ENCODE measurements at places on chromosomes 1 and 21. TPM values are rescaled to one million over a fixed set of nuclear protein-coding genes. Genes with fewer than 3 reads are reported as not detected.

Gene OVAAL
- polyA plus RNA-seq = not detected

Gene RGS4
- polyA plus RNA-seq = 0.08 TPM

Gene NBPF4
- not detected for polyA plus RNA-seq

Gene SPRR2F
- polyA plus RNA-seq = 0.50 TPM

Gene OR2L2
- not detected for polyA plus RNA-seq

Gene MMEL1
- polyA plus RNA-seq = 1.7 TPM

Gene ZNF684
- 2.6 TPM for polyA plus RNA-seq

Gene BNIPL
- 3.3 TPM for polyA plus RNA-seq

Gene PRXL2B
- polyA plus RNA-seq = 35.3 TPM

Gene URB2
- polyA plus RNA-seq = 14.5 TPM

Gene OR2G6
- polyA plus RNA-seq = not detected

Gene SV2A
- polyA plus RNA-seq = 41.8 TPM

Gene CDK18
- polyA plus RNA-seq = 31.2 TPM

Gene SMCP
- not detected for polyA plus RNA-seq

Gene TMEM222
- polyA plus RNA-seq = 51.8 TPM

Gene FALEC
- polyA plus RNA-seq = not detected

Gene CFAP107
- 0.13 TPM for polyA plus RNA-seq

Gene GUCA2B
- not detected for polyA plus RNA-seq

Gene SMIM11
- polyA plus RNA-seq = 3.2 TPM

Gene NBPF3
- polyA plus RNA-seq = 2.7 TPM

Gene CDCA8
- polyA plus RNA-seq = 46.2 TPM

Gene CELSR2
- 25.9 TPM for polyA plus RNA-seq

Gene NPHS2
- not detected for polyA plus RNA-seq

Gene C1QA
- not detected for polyA plus RNA-seq

Gene PCAT6
- 27.5 TPM for polyA plus RNA-seq

Gene DNALI1
- 10.9 TPM for polyA plus RNA-seq

Gene LIPI
- not detected for polyA plus RNA-seq

Gene TRAF3IP3
- polyA plus RNA-seq = not detected

Gene EVA1C
- polyA plus RNA-seq = 2.6 TPM

Gene OR6N1
- polyA plus RNA-seq = not detected

Gene ID3
- polyA plus RNA-seq = 304 TPM

Gene CYP4A11
- not detected for polyA plus RNA-seq

Gene LIN9
- polyA plus RNA-seq = 5.6 TPM
